NCI-H2081 treated with DMSO at 0.1 percent for 48 hours (cell line): ENCODE measurements at places on chromosomes 13 and 19.

DNA sequence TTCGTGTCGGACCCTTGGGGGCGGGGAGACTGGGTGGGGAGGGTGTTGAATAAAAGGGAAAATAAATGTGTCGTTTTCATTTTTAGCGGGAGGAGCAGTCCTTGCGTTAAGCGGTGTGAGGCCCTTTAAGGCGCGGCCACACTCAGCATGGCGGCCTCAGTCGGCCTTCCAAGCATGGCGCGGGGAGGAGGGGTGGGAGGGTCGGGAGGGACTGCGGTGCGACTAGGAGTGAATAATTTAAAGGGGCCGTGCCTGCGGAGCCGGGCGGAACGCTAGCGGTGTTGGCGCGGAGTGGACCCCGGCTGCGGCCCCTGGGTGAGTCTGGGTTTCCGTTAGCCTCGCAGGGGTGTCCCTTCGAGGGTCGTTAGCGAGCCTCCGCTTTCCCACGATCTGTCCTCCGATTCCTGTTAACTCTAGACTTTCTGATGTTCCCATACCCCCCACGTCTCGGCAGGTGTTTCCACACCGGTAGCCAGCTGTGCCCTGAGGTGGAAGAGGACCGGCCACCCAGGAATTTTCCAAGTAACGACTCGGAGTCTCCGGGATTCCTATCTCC is 1.5 kb upstream of the PNPLA6 start:
- no peak for DNase-seq

DNA sequence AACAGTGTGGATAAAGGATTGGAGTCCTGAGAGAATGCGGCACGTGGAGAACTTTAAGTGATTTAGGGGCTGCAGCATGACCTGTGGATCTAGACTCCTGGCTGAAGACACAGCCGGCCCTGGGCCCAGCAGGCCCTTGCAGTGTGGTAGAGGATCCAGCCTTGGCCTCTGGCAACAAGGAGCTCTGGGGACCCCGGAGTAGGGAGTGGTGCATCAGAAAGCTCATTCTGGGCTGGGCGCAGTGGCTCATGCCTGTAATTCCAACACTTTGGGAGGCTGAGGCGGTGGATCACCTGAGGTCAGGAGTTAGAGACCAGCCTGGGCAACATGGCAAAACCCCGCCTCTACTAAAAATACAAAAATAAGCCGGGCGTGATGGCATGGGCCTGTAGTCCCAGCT is 76.0 kb downstream of the CHST8 start:
- no peak for DNase-seq

- no peak for DNase-seq
Measured at GRCh38 chr13:51158880-51159518, 47.9 kb upstream of the C13orf42 start.

DNA sequence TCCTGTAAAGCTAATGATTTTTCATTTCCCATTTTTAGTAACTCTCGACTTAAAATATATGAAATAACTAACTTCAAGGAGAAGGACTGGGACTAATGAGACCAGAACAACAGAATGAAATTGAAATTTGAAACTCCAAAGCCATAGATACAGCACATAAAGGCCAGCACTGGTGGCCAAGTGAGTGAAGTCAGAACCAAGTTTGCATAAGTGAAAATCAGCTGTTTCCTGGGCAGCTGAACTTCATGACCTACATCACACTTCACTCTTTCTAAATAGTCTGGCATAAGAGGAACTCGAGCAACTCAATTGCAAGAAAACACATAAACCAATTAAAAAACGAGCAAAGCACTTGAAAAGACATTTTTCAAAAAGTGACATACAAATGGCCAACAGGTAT is 84.5 kb downstream of the DCLK1 start:
- no peak for DNase-seq

DNA sequence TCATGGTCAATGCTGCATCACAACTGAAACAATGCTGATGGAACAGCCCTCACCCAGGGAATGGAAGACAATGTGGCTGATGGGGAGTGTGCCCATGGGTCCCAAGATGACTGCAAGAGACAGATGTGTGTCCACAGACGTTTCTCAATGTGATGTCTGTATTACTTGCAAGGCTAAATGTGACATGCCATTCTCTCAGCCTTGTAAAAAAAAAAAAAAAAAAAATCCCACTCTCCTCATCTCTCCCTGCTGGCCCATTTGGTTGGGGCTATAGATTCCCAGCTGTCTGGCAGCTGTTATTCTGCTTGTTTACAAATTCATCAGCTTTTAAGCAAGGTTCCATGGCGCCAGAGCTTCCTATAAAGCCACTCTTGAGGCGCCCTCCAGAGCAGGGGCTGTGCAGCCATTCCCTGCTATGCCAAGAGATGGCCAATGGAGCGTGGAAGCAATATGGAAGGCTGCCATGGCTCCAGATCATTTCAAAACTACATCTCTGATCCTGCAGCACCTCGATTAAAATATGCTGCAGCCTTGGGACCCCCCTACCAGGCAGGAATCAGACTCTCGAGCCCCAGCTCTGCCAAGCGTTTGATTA is 294.8 kb downstream of the FOXO1 start:
- DNase-seq = no peak

DNA sequence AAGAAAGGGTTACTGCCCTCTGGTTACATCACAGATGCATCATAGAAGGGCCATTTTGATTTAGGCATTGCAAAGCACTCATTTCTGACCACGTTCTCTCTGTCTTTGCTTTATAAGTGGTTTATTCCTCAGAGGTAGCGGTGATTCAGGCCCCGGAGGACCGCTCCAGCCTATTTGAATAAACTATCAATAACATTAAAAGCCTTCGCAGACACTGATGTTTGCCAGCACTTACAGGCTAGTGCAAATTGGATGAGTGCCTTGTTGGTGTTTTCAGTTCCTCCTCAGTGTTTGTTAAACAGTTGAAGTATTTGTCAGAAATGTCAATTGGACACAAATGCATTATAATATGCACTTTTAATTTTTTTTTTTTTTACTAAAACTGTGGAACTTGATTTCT is 120.2 kb downstream of the RXFP2 start:
- no peak for DNase-seq

- no peak for DNase-seq
Measured at GRCh38 chr19:55116859-55117662, at the start of gene PPP1R12C. Gene PPP1R12C (minus strand): TSS chr19:55117637. CDS start chr19:55117543, 94 bp downstream.

- no peak for DNase-seq
Measured at GRCh38 chr19:19305066-19305465, 15.2 kb downstream of the SUGP1 start.

GRCh38 chr13:114211446-114212157 is 23.1 kb upstream of the CDC16 start:
- no peak for DNase-seq

- DNase-seq = no peak
Measured at GRCh38 chr13:38191016-38191415, 158.6 kb upstream of the UFM1 start.

DNA sequence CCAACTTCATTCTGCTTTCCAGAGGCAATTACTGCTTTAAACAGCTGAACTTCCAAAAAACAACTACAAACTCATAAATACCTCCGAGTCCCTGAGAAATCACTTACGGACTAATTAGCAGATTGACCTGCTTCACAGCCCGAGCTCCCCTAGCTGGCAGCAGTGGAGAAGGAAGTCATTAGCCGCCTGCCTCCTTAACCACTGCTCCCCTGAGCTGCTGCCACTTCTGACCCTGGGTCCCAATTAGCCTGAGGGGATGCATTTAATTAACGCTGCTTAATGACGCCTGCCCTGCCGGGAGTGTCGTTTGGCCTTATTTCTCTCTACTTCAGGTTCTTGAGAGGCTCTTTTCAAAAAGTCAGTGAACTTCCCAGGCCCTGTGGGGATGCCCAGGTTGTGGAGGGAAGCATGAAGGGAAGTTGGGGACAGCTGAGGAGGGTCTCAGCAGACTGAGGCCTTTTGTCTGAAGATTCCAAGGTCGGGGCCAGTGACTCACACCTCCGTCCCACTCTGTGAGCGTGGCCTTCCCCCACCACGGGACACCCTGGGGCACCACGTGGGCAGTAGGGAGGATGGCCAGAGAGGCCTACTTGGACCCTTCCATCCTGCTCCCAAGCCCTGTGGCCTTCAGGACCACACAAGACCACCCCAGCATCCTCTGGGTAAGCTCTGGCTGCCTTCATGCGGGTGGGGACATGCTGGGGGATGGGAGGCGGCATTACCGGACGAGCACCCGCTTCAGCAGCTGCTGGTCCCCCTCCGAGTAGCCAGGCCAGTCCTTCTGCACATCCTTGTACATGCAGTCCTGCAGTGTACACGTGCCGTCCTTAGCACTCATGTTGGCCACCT is 19.8 kb upstream of the ISYNA1 start:
- DNase-seq = no peak

GRCh38 chr19:49767381-49767780 is 580 bp downstream of the AP2A1 start:
- DNase-seq = no peak

DNA sequence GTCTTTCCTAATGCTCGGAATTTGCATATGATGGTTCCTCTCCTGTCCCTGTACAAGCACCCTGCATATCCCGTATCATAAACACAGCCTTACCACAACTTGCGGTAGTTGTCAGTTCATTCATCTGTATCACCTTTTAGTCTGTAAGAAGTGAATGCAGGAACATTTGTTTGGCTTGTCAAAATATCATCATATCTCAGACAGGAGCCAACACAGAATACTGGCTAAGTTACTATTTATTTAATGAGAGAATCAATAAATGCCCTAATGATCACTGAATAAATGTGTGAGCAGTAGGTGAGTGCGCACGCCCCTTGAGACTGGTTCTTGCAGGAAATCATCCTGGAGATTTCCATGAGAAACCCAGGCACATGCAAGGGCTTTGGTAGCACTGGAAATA is 182.8 kb downstream of the MYO16 start:
- DNase-seq = no peak

- no peak for DNase-seq
Measured at GRCh38 chr13:37068962-37069361, 9.5 kb upstream of the SUPT20H start.

- no peak for DNase-seq
Measured at GRCh38 chr13:25286308-25286968, 850 bp downstream of the MTMR6 start.

DNA sequence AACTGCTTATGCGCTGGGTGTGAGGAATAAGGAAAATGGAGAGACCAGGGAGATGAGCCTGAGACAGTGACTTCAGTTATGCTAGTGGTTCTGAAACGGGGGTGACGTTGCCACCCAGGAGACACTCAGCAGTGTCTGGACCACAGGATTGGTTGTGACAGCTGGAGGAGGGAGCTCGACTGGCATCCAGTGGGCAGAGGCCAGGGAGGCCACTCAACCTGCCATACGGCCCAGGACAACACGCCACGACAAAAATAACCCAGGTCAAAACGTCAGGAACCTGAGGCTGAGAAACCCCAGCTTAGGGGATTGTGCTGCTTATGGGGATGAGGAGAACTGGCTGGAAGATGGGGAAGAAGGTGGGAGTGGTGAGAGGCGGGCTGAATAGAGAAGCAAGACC is 10.4 kb downstream of the ZSCAN5A start:
- DNase-seq = no peak
